ENCODE measurements at places on chromosomes 7 and 10.

GRCh38 chr10:75857269-75857846 lies 425.9 kb downstream of the LRMDA start:
- no peak for DNase-seq

- DNase-seq, result no peak
Measured at GRCh38 chr7:132403465-132404110, 172.7 kb downstream of the PLXNA4 start.

GRCh38 chr7:138257459-138258196 lies 181.4 kb downstream of the AKR1D1 start:
- DNase-seq, result peak; percentile 3

DNA sequence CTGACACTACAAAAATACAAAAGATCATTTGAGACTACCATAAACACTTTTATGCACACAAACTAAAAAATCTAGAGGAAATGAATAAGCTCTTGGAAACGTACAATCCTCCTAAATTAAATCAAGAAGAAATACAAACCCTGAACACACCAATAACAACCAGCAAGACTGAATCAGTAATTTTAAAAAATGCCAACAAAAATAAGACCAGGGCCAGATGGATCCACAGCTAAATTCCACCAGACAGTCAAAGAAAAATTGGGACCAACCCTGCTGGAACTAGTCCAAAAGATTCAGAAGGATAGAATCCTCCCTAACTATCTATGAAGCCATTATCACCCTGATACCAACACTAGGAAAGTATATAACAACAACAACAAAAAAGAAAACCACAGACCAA lies 277.4 kb downstream of the AGMO start:
- DNase-seq, result no peak

DNA sequence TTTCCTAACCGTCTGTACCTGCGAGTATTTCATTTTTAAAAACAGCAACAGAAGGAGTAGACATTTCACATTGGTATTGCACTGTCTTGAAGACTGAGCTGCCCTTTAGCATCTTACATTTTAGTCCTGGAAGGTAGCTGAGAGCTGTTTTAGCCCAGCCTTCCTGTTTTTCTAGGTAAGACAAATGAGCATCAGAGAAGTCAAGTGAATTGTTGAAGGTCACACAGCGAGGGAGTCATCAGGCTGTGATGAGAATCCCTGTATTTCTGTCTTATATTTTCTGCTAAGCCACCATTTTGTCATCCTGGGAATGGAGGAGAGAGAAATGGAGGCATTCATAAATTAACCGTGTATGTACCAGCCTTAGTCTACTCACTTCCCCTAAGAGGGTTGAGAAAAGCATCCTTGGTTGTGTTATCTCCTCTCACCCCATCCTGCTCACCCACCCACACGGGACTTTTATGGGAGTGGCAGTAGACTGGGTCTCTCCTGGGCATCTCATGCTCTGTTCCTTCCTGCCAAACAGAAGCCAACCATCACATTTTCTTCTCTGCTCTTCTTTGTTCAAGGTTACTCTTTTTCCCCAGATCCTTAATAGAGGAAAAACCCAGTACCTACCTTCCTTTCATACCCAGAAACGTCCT lies 8.5 kb downstream of the RBM20 start:
- no peak for DNase-seq

DNA sequence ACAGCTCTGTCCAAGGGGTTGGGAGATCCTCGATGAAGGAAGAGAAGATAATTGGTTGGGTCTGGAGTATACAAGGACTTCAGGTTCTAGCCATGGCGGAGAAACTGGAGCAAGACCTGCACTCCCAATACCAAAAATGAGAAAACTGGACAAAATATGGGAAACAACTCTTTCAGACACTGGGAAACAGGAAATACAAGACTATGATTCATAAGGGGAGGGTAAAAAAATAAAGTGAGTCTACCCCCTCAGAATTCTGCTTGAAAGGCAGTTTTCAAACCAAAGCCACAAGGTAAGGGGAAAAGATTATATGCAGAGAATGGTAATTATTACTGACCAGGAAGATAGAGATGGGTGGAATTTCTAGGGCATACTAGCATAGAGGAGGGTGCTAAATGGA lies 10.2 kb upstream of the SEC61G start:
- DNase-seq, result no peak

- no peak for DNase-seq
Measured at GRCh38 chr7:22601003-22601402, 101.0 kb upstream of the STEAP1B start.

- DNase-seq, result no peak
Measured at GRCh38 chr10:108422286-108422685, 1257.8 kb upstream of the SORCS1 start.

DNA sequence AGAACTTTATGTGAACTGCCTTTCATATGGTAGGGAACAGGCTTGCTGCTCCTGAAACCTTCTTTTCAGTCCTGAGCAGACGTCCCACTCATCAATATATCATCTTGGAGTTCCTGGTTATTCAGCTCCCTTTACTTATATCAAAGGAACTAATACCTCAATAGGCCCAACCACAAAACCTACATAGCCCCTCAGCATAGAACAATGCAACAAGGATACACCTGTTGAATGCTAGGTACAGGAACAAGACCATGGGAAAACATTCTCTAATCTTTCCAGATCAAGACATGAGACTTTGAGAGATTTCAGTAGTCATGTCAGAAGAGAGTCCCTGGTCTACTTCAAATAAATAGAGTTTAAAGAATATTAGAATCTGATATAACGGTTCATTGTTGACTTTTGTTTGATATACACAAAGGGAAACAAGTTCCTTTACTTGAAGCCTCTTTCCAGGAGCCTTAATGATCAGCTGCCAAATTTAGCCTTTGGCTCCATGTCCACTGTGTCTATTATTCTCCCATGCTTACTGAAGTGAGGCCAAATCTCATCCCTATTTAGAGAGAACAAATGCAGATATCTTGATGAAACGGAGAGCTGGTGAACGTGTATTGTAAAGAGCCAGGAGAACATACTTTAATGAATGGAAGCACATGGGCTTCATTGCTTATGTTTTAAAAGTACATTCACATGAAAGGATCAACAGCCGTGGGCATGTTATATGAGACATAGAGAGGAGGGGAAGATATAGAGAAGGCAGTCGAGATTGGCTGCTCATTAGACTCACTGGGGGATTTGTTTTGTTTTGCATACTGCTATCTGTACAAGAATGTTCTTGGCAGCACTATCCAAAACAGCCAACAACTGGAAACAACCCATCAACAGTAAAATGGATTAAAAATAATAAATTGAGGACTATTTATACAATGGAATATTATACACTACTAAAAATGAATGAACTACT lies 9.5 kb downstream of the RHOBTB1 start:
- no peak for DNase-seq

GRCh38 chr10:30558411-30558810 lies 71.1 kb downstream of the LYZL2 start:
- DNase-seq, result no peak

DNA sequence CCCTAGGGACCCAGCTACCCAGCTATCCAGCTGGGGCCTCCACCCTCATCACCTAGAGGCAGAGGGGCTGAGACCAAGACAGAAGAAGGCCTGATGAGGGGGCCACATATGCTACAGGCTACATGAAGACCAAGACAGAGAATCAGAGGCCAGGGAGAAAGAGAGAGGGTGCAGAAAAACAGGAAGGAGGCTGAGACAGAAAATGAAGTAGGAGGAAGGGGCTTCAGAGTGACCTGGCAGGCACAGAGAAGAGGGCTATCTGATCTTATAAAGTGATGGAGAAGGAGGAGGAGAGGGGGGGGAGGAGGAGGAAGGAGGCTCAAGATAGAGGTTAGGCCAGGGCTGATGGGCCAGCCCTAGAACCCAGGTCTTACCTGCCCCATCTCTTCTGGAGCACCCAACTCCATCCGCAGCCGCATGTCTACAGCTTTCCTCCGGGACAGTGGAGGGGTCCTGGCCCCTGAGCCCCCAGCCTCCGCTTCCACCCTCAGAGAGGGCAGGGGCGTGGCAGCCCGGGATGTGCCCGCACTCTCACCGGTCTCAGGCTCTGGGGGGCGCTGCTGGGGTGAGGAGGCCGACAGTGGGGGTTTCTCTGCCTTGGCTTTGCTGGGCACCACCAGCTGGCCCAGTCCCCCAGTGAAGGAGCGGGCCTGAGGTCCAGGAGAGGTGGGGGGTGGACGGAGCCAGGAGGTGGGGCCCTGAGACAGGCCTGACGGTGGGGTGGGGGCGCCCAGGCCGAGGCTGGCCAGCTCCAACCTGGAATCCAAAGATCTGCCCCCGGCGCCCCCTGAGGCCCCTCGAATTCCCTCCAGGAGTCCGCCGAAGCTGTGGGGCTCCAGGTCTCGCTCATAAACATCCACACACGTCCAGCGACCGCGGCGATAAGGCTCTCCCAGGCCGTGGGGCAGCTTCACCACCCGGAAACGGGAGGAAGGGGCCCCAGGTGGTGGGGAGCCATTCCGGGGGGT lies 1.8 kb downstream of the TSC22D4 start:
- DNase-seq, result no peak

- DNase-seq, result no peak
Measured at GRCh38 chr10:88243202-88243744, 339.8 kb downstream of the RNLS start.

GRCh38 chr7:151361193-151361959 lies 19.8 kb downstream of the NUB1 start:
- no peak for DNase-seq

GRCh38 chr10:62738916-62739315 lies 65.6 kb upstream of the ADO start:
- DNase-seq, result no peak

GRCh38 chr10:7272008-7272407 lies 138.8 kb downstream of the SFMBT2 start:
- peak; percentile 39 for DNase-seq

DNA sequence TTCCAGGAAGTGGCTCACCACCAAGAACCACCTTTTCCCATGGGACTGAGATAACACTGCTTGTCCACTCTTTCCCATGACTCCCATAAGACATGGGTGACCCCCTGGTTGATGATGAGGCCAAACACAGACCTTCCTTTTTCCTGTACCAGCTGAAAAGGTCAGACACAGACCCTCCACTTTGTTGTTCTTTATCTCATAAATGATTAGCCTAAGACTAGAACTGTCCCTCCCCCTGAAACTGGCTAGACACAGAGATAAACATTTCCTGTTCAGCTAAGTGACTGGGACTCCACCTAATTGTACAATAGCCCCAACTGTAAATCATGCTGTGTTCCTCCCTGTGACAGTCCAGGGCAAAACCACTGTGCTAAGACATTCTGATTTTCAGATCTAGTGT lies 8.2 kb upstream of the NRG3 start:
- no peak for DNase-seq
